ENCODE measurements at places on chromosomes 12 and 14.

- no peak for DNase-seq
Measured at GRCh38 chr14:41137741-41138140, 468.9 kb upstream of the LRFN5 start.

DNA sequence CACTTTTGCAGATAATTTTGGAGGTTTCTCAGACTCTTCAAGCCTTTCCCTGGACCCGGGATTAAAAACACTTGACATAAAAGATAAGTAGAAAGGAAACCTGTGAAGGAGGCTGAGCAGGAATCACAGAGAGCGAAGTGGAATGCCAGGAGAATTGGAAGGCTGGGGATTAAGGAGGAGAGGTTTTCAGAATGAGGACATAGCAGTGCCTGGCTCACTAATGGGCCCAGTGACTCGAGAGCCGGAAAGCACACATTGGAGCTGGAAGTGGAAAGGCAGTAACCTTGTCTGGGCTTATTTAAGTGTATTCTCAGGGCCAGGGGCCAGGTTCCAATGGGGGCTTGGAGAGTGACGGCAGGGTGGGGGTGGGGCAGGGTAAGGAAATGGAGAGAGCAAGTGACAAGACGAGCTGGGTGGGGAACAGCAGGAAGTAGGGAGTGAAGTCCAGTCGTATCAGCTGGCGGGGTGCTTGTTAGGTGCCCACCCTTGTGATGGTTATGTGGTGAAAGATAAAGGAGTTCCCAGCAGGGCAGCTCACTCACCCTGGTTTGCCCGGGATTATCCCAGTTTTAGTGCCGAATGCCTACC lies 13.1 kb downstream of the EVL start:
- DNase-seq, result no peak

- DNase-seq, result no peak
Measured at GRCh38 chr12:123061441-123062205, 81.1 kb downstream of the ARL6IP4 start.

DNA sequence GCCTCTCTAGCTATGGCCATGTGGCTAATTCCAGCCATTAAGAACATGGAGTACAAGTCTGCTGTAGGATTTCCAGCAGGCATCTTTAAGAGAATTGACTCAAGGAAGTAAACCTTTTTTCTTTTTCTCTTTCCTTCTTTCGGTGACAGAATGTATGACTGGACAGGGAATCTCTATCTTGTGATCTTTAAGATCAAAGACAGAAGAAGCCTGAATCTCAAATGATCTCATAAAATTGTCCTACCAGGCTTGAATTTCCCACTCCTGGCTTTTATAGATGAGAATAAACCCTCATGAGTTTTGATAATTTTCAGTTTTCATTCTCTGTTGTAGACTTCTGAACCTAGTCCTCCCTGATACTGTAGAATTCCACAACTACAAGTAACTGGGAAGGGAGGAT lies 11.4 kb downstream of the DUSP6 start:
- DNase-seq, result no peak

GRCh38 chr12:88227263-88227662 lies 85.2 kb downstream of the TMTC3 start:
- no peak for DNase-seq

DNA sequence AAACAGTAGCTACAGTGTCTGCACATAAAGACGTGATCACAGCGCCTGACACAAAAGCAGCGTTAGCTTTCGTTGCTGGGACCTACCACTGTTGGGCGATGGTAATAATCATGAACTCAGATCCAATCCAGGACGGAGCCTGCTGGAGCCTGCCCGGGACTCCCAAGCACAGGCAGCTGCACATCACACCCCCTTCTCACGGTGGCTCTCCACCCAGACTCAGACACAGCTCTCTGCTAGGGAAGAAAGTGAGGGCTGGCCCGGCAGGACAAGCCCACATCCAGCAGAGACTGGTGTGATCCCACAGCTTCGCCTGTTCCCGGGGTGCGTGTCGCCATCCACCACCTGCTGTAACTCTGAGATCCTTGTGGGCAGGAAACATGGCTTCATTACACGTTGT lies 49.9 kb upstream of the FOXN3 start:
- no peak for DNase-seq

DNA sequence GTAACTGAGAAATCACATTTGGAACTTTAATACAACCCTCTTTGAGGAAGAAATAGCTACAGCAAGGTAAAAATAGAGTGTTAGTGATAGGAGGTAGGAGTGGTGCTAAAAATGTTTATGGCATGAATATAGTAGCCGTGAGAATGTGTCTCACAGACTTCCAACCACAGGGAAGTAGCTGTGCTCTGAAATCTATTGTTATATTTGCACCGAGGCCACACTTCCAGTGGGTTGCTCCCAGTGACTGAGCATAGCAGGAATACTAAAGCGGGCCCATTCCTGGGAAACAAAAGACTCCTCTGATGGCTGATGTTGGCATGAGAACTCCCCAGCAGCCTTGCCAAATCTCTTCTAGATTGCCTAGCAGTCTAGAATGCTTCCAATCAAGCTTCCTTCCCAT lies 174.1 kb upstream of the PLXNC1 start:
- no peak for DNase-seq

GRCh38 chr12:131050463-131051154 lies 96.9 kb downstream of the ADGRD1 start:
- DNase-seq, result no peak

DNA sequence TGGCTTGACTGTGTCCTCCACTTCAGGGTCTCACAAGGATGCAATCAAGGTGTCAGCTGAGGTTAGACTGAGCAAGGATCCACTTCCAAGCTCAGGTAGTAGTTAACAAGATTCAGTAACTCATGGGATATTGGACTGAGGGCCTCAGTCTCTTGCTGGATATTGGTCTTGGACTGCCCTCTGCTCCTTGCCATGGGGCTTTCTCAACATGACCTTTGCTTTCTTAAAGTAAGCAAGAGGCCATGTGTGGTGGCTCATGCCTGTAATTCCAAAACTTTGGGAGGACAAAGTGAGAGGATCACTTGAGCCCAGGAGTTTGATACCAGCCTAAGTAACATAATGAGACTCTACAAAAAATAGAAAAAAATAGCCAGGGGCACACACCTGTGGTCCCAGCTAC lies 231.3 kb upstream of the AMIGO2 start:
- no peak for DNase-seq

DNA sequence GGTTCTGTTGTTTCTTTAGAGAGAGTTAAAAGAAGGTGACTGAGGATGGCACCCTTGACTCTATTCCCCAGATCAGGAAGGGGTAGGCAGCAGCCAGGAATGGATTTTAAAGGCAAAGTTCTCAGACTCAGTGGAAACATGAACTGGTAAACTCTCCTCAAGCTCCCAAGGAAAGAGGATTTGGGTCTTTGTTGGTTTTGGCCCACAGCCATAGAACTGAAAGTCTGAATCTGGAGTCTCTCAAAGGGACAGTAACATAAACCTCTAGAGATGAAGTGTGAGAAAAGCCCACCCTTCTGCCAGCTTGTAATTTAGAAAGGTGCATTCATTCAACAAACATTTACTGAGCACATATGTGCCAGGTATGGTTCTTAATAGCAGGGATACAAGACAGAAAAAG lies 28.6 kb upstream of the BLTP3B start:
- DNase-seq, result no peak

GRCh38 chr12:66538970-66539369 lies 139.9 kb downstream of the GRIP1 start:
- DNase-seq, result no peak

DNA sequence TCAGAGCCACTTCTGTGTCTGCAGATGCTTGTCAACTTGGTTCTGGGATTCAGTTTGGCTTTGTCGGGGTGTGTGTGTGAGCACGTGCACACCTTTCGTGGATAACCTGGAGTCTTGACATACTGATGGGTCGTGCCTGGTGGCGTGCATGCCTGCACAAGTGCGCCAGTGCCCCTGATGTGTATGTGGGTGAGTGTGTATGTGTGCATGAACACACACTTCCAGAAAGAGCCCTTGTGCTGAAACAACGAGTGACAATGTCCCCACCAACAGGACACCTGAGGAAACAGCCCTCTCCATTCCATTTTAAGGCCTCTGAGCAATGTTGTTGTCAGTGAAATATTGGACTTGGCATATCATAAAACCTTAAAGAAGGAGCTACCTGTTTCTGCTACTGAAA lies 53.9 kb downstream of the SMUG1 start:
- DNase-seq, result no peak

GRCh38 chr12:113322343-113322742 lies 12.6 kb downstream of the SLC8B1 start:
- DNase-seq, result peak; percentile 66

GRCh38 chr12:114477989-114478395 lies 72.0 kb upstream of the TBX5 start:
- no peak for DNase-seq

DNA sequence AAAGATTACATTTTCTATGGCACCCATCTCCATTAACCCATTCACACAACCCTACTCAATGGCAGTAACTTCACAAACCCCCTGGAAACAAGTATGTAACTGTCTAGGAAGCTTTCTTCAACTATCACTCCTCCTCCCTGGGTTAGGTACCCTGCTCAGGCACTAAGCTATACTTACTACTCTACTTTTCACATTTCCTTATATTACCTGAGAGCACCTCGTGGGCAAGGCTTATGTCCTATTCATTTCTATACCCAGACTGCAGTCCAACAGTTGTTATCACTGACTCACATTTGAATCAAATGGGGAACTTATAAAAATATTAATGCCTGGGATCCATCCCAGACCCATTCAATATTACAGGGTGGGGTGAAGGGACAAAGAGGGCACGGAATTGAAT lies 4.6 kb downstream of the PAWR start:
- DNase-seq, result no peak

GRCh38 chr12:116395396-116395795 lies 117.9 kb upstream of the MED13L start:
- DNase-seq, result no peak

GRCh38 chr14:102737402-102738372 lies 39.6 kb upstream of the TRAF3 start:
- DNase-seq, result no peak

DNA sequence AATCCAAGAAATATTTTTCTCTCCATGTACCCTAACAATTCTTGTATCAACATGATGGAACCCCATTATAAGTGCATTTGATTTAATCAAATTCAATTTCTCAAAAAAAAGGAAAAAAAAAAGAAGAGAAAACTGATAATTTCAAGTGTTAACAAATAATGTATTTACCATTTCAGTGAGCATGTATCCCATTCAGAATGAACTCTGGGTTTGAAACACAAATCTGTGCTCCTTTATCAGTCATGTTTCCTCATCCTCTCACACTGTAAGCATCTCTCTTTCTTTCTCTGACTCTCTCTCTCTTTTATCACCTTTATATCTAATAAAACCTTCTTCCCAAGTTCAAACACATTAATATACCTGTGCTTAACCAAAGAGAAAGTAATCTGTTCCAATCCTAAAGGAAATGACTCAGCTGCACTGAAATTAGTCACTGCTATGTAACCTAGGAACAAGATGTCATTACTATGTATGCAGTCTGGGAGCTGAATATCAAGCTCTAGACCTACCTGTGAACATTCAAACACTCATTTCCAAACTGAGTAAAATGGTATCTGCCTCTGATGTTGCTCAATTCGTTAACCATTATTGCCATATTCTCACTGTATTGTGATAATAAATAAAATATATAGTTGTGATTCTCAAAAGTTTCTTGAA lies 135.0 kb upstream of the LRIG3 start:
- DNase-seq, result peak; percentile 94

DNA sequence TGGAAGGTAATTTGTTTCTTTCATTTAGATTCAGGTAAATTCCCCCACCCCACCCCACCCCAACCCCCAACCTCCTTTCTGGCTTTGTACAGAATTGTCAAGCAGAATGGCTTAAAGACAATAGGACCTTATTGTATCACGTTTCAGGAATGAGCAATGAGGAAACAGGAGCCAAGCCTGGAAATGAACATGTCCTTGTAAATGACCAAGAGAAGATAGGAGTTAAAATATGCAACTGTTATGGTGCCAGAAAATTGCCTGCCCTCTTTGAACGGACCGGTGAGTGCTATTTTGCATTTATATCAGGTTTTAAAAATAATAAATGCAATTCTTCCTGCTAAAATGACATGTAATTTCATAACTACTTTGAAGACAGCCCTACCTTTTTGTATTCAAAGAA lies 141.6 kb upstream of the PELI2 start:
- DNase-seq, result no peak

All from RKO (cell line).